ENCODE measurements at places on chromosomes 11 and 22.

DNA sequence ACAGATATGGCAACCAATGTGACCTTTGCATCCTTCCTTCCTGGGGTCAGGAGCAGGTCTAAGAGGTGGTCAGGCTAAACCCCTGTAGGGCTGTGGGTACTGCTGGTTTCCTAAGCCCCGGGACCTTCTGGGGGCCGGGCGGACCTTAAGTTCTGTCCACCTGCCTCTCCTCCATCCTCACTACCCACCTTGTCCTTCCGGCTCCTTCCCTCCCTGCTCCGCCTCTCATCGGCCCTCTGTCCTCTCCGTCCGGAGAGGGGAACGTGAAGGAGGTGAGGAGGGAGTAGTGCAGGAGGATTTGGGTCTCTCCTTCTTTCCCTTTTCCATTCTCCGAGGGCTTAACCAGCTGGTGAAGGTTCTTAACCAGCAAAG, 28.3 kb upstream of the PARVB start:
- no peak for DNase-seq

DNA sequence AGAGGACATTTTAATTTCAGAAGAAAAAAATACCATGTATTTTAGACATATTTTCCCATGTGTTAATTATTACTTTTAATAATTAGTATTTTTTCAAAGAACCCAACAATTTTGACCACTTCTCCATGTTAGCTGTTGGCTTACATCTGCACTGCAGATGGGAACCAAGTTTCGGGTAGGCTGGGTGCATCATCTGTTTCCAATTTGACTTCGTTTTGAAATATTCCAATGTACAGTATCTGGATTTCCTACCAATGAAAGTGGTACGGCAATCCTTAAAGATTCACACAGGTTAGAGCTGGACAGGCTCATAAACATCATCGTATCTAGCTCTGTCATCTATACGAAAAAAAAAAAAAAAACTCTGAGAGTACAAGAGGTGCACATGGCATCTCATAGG, 670.2 kb downstream of the OPCML start:
- DNase-seq: no peak

DNA sequence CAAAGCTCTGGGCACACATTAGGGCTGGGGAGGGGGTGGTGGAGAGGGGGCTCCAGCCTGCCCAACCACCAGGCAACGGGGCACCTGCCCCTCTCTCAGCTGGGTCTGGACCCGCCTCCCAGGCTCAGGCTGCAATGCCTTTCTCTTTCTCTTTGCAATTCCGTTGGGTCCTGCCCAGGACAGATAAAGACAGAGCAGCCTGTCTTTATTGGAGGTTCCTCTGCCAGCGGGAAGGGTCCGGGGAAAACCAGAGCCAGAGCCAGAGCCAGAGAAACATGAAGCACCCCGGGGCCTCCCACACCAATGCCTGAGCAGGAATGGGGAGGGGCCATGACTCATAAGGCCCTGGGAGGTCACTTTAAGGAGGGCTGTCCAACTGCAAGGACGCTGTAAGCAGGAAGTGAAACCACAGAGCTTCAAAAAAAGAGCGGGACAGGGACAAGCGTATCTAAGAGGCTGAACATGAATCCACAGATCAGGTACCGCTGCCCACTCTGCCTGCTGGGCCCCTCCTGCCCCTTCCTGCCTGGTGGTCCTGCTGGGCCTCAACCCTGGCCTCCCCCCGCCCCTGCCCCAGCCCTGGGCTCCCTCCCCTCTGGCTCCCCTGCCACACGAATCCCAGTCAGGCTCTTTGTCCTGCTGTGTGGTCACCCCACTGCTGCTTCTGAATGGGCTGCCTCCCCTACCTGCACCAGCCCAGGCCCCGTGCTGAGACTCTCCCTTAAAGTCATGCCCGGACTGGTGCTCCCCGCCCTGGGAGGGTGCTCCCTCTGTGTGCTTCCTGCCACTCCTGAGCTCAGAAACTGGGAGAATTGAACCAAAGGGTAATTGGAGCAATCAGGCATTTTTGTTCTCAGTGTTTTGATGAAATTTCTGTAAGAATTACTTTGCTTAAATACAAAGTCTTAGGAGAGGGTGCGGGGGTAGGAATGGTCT, at the start of gene APOBEC3B:
Gene APOBEC3B, plus strand, starts transcription at position 356 of the 936 bp plus-strand sequence. Its CDS starts 107 bp downstream, at position 463.
- DNase-seq: peak; percentile 77

DNA sequence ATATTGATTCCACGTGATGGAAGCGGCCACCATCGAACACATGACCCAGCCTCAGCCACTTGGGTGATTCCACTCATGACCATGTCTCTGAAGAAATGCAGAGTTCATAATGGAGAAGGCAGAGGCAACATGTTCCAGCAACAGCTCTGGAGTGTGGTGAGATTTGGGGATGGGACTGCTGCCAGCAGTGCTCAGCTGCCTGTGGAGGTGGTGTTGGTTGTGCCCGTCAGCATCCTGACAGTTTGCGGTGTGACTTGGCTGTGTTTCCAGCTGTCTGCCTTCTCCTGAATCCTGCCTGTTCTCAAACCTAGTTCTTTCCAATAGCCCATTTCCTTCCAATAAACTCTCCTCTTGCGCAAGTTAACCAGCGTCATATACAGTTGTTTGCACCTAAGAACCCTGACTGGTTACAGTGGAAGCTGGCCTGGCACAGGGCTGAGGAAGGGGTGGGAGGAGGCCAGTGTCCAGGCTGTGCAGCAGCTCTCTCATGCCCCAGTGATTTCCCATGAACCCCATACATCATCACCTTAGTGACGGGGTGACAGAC, 22.0 kb upstream of the OR8B8 start:
- no peak for DNase-seq

DNA sequence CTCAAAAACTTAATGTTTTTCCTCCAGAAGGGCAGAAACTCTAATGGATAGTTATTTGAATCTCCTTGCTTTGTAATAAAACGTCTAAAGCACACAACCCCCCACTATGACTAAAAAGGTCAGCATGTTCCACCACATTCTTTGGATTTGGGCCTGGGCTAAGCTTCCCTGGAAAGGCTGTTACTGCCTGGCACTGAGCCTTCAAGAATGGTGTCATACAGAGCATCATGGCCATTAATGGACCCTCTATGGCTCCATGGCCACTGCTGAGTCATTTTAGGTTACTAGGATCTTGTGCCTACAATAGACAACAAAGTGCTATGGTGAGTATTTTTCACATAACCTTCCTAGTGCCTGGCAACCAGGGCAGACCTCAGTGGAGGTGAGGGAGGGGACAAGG, 242.6 kb upstream of the FAT3 start:
- DNase-seq: no peak

DNA sequence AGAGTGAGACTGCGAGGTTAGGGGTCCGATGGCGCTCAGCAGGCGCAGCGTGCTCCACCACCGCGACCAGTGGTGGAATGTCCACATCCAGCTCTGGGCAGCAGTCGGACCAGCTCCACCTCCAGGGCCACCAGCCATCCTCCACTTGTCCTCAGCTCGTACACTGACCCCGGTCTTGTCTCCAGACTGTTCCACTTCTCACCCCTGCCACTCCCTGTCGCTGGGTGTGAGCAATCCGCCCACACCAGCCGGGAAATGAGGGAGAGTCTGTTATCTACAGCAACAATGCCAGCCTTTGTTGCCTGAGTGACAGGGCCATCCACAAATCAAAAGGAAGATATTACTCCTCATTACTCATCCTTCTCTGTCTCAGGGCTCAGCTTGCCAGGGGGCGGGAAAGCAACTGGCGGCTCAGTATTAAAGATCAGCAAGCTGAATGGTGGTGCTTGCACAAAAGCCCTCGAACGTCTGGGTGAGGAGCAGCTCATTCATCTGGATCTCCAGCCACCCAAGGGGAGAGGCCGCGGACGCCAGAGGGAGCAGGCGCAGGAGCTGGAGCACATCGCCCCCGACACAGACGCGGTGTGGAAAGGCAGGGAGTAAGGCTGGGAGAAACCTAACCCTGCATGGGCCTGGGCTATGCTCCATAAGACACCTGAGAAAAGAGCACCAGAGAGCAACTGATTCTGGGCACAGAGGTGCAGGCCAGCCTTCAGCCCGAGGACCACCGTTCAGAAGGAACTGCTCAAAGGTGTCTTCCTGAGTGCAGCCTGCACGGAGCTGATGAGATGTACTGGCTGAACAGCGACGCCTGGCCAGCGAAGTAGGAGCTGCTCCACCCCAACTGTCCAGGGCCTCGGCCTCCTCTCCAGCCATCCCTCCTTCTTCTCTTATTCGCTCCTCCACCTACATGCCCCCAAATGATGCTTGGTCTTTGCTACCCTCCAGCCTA, 21.9 kb downstream of the IGSF9B start:
- DNase-seq: no peak

All from activated CD4-positive, alpha-beta T cell treated with anti-CD3 and anti-CD28 coated beads, Interleukin-2, amount 10 ng/mL, durations not matched to agents 7 days and 5 days (primary cell).